Stimulated activated CD4-positive, alpha-beta T cell treated with anti-CD3 and anti-CD28 coated beads, Interleukin-1b, Interleukin-23, amount 100 ng/mL, for 1 hour (primary cell): ENCODE measurements at places on chromosomes 11 and 22.

DNA sequence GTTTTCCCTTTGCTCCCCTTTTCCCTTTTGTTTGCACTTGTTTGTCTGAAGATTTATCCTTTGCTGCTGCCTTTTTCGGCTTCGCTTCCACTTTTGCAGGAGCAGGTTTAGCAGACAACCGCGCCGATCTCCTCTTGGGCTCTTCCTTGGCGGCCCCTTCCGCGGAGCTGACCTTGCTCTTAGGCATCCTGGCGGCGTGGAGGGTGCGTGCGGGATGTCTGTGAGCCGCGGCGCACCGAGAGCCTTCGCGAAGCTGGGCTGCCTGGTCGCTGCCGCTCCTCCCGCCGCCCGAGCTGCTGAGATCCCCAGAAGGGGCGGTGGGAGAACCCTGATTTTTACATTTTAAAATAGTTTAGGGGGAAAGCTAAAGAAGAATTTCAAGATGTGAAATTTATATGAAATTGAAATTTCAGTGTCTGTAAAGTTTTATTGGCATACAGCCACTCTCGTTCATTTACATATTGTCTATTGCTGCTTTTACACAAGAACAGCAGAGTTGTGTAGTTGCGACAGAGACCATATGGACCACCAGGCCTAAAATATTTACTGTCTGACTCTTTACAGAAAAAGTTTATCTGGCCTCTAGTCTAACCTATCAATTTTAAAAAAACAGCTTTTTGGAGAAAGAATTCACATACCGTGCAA lies 105.2 kb upstream of the RRM1 start:
- no peak for DNase-seq

GRCh38 chr11:84882056-84882455 lies 745.1 kb downstream of the DLG2 start:
- no peak for DNase-seq

DNA sequence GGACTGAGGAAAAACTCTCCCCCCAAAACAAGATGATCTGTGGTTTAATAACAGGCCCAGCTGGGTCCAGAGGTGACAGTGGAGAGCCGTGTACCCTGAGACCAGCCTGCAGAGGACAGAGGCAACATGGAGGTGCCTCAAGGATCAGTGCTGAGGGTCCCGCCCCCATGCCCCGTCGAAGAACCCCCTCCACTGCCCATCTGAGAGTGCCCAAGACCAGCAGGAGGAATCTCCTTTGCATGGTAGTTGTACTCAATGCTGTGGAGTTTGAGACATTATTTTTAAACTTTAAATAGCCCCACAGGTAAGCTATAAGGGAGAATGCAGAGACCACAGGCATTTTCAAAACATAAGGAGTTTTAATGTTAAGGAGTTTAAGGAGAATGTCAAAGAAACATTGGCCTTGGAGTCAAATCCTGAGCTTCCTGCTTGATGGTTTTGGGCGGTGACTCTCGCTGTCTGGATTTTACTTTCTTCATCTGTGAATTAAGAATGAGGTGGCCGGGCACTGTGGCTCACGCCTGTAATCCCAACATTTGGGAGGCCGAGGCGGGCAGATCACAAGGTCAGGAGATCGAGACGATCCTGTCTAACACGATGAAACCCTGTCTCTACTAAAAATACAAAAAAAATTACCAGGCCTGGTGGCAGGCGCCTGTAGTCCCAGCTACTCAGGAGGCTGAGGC lies 6.8 kb downstream of the APOL1 start:
- no peak for DNase-seq

- no peak for DNase-seq
Measured at GRCh38 chr11:103948187-103948763, 88.2 kb upstream of the DDI1 start.

DNA sequence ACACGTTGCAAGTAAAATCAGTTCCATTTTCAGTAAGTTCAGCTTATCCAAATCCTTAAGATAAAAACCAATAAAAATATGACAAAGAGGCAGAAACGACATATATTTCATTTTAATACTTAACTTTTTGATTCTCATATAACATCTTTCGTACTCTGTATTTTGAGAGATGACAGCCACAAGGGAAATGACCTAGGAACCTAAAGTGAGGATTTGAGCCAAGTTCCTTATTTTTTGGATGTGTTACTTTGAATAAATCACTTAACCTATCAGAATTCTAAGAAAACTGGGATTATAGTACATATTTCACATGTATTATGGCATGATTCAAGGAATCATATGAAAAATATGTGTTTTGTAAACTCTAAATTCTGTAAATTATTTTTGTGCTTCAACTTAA lies 143.6 kb upstream of the TRPC6 start:
- no peak for DNase-seq

DNA sequence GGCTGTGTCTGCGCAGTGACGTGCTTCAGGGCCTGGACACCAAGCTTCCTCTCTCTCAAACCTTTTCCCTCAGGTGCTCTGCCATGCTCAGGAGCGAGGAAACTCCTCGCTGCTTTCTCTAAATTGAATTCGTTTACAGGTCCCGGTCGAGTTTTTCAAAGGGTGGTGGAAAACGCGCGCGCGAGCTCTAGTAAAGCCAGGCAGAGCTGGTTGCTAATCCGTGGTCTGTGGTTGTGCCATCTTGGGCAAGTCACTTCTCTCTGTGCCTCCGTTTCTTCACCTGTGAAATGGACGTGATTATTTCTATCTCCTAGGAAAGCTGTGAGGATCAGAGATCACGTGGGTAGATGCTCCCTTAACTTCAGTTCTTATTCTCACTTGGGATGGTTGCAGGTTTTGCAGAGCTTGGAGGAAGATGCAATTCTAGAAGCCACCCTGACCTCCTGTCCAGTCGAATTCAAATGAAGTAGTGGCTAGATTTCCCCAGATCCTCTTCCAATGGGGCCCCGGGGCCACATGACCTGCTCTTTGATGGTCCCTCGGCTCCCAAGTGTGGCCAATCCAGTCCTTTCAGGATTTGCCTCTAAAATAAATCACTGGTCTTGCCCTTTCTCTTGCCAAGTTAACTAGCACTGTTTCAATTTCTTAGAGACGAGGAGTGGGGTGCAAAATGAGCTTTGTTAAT lies 10.5 kb upstream of the ALX4 start:
- no peak for DNase-seq

DNA sequence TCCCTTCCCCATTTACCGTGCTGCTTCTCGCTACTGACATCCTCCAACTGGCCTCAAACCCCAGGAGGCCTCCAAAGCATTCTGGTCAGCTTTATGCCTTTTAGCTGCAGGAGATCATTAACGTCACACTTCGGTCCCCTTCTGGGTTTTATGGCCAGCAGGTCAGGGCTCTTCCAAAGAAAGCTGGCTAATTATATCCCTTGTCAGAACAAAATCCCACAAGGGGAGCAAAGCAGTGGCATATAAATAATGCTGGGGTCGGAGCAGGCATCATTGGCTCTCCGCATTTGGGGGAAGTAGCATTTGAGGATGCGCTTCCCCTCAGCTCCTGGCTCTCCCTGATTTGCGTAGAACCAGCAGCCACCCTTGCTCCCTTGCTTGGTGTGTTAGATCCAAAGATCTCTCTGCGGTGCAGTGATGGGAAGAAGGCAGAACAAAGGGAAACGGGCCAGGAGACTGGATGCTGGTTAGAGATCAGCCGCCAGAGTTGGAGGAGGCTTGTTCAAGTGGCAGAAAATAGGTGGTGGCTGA lies 117.4 kb downstream of the DBX1 start:
- no peak for DNase-seq

GRCh38 chr22:32852395-32853251 lies 51.1 kb downstream of the TIMP3 start:
- DNase-seq: no peak

GRCh38 chr11:20367313-20367948 lies 3.9 kb downstream of the HTATIP2 start:
- DNase-seq: no peak

- no peak for DNase-seq
Measured at GRCh38 chr11:110713449-110713776, 1.2 kb upstream of the ARHGAP20 start.

DNA sequence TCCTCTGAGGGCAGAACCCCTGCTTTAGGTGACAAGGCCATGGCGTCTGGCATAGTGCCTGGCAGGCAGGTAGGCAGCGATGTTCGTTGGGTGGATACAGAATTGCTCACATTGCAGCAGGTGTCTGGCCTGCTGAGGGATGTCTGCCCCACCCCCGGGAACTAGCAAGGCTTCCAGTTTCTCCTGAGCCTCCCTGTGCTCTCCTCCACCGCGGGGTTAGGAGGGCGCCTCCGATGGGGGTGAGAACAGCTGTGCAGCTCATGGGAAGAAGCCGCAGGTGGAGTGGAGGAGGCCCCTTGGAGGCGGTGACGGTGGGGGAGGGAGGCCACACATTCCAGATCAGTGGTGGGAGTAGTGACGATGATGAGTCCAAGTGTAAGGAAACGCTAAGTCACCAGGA lies 48.3 kb upstream of the JAM3 start:
- no peak for DNase-seq

DNA sequence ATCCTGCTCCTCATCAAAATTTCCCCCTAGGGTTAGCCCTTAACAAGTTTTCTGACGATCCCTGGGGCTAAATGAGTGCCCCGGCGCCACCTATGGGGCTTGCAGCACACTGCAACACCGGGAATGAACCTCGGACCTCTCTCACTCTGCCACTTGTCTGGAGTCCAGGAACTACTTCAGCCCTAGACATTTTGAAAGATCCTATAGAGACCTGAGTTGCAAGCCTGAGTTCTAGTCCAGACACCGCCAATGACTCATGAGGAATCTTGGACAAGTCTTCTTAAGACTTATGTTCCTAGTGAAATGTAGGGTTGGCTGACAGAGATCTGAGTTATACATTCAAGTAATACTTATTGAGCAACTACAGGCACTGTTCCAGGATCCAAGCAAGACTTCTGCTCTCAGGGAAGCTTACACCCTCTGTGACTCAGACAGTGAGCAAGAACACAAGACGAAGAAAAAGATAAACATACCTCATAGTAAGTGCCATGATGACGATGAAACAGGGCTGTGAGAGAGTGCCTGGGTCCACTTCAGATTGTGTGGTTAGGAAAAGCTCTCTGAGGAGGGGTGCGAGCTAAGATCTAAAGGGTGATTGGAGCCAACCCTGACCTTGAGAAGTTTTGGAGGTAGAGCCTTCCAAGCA lies 10.2 kb upstream of the STK33 start:
- DNase-seq: no peak

DNA sequence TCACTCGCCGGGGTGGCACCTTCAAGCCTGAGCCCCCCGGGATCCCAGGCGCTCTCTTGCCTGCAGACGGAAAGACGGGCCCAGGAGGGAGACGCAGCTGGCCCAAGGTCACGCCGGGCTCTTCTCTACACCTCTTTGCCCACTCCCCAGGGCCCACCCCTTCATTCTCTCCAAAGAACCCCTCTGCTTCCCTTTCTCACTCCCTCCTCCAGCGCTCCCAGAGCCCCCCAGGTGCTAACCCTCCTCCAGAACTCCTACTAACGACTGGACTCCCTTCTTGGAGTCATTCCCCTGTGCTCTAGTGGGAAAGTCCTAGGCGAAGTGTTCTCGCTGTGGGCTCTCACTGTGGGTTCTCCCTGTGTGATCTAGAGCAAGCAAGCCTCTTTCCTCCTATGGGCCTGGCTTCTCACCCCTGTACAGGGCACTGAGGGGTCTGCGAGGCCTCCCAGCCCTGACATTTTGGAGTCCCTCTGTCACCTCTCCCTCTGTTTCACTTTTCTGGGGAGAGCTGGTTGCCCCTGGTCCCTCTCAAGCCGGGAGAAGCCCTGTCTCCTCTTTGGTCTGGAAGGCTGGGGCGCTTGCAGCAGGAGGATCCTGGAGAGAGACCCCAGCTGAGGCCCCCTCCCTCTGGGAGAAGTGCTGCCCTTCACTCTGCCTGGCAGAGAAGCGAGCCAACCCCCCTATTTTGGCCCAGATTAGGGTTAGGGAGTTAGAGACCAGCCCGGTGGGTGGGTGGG lies 858 bp downstream of the OAF start:
- no peak for DNase-seq

- DNase-seq: no peak
Measured at GRCh38 chr11:1481861-1482441, 4.6 kb downstream of the MOB2 start.

DNA sequence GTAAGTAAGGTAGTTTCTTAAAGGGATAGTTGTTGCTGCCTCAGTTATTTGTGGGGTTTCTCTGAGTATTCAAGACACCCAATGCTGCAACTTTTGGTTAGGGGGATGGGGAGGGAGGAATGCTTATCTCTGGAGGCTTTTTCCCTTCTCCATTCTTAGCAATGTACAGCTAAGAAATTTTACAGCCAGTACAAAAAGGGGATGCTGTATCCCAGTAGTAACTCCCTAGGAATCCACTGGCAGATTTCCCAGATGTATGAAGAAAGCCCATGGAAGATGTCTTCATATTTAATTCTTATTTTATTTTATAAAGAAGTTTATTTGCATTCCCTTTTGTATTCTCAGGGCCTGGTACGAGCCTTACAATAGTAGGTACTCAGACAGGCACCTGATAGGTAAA lies 154.8 kb downstream of the ENTHD1 start:
- DNase-seq: no peak

- DNase-seq: no peak
Measured at GRCh38 chr11:131924001-131924400, 553.6 kb downstream of the NTM start.

GRCh38 chr11:65609665-65610064 lies 4.4 kb downstream of the MAP3K11 start:
- no peak for DNase-seq

GRCh38 chr11:87429996-87430395 lies 392.3 kb downstream of the TMEM135 start:
- no peak for DNase-seq

DNA sequence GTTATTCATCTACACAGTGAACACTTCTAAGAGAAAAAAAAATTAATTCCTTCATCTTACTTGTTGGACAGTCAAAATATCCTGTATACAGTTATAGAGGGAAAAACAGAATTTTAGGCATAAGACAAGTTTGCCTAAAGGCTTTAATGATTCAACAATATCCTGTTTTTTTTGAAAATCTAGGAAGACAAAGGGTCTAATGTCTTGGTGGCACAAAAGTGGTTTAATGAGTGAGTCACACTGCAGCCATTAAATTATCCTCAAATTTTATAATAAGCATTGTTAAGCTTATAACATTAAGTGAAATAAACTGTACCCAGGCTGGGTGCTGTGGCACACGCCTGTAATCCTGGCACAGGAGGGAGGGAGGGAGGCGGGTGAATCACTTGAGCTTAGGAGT lies 72.9 kb downstream of the GAB2 start:
- DNase-seq: no peak

- DNase-seq: no peak
Measured at GRCh38 chr11:7272373-7272772, 20.7 kb downstream of the SYT9 start.

DNA sequence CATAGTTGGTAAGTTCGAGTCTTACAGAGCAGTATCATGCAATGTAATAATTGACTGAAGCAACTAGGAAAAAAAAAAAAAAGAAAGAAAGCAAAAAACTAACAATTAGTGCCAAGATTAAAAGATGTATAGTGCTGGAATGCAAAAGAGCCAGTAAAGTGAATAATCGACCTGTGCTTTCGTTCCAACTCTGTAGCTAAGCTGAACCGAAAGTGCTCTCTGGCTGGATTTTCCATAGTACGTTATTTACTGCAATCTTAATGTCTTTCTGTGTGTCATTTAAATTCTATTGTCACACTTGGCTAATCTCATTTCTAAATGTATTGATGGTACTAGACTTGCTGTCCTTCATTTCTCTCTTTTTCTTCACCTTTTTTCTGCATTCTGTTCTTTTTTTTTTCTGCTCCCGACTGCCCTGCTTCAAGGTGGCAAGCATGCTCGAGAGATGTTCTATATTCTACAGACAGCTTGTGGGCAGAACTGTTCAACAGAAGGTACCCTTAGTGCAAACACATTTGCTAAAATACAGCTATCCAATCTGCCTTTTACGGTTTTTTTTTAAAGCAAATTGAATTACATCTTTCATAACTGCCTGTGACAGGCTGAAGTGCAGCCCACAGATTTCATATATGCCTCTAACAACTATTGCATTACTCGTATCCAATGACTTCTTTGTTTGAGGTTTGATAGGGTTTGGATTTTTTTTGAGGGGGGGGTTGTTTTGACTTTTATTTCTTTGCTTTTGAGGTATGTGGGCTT lies 204.2 kb upstream of the MTNR1B start:
- no peak for DNase-seq
